ENCODE measurements at places on chromosomes 13 and 19.

- H3K4me1 ChIP-seq, result peaks cover 62% of the 10 kb centered on the region
- no peak for DNase-seq
- peaks cover 19% of the 10 kb centered on the region for H3K36me3 ChIP-seq
- no peaks in the 10 kb centered on the region for H3K27me3 ChIP-seq
Observed at GRCh38 chr19:18842166-18842565, 10.4 kb downstream of the UPF1 start.

GRCh38 chr19:11942843-11943108 is 17.9 kb downstream of the ZNF700 start:
- no peak for DNase-seq
- H3K4me3 ChIP-seq, result no peak overlapping the region
- no peaks in the 10 kb centered on the region for H3K27me3 ChIP-seq
- H3K36me3 ChIP-seq, result peaks cover 90% of the 10 kb centered on the region
- no peak overlapping the region for H3K27ac ChIP-seq

DNA sequence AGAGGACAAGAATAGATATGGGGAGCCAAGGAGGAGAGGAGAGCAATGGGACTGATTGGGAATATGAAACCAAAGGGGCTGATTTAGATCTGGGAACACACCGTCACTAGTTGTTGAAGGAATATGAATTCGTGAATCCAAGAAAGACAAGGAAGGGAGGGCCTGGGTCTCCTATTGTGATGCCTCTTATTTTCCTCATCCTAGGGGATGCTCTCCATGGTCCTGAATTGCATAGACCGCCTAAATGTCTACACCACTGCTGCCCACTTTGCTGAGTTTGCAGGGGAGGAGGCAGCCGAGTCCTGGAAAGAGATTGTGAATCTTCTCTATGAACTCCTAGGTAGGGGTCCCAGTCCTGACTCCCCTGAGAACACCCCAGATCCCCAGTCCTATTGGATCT is 21.5 kb downstream of the RYR1 start:
- H3K4me1 ChIP-seq, result no peaks in the 10 kb centered on the region
- no peak overlapping the region for H3K27ac ChIP-seq
- H3K27me3 ChIP-seq, result peaks cover 3% of the 10 kb centered on the region
- no peaks in the 10 kb centered on the region for H3K36me3 ChIP-seq

- H3K4me1 ChIP-seq, result peaks cover 36% of the 10 kb centered on the region
- no peak for DNase-seq
- H3K36me3 ChIP-seq, result peaks cover 28% of the 10 kb centered on the region
- H3K27me3 ChIP-seq, result no peaks in the 10 kb centered on the region
- H3K27ac ChIP-seq, result peak overlapping the region; percentile 93
Observed at GRCh38 chr19:34171539-34171876, 796 bp upstream of the LSM14A start.

DNA sequence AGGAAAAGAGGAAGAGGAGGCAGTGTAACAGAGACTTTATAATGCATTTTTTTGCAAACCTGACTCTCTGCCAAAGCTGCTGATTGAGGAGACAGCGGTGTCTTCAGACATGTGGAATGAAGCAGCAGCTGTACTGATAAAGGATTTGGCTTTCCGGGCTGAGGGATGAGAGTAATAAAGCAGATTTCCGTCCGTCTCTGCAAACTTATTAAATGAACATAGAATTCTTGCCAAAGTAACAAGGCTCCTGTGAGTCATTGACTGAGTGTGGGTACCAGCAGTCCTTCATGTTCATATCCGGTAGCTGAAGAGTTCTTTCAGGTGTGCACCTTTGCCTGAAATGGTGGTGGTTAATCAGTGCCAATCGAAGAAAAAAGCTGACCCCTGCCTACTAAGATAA is 112.6 kb downstream of the LIG4 start:
- no peak overlapping the region for H3K4me3 ChIP-seq
- no peak overlapping the region for H3K27ac ChIP-seq
- peaks cover 2% of the 10 kb centered on the region for H3K27me3 ChIP-seq
- no peak for DNase-seq
- no peaks in the 10 kb centered on the region for H3K4me1 ChIP-seq

- no peak for DNase-seq
- H3K36me3 ChIP-seq, result peaks cover 46% of the 10 kb centered on the region
- no peaks in the 10 kb centered on the region for H3K27me3 ChIP-seq
- peaks cover 50% of the 10 kb centered on the region for H3K4me1 ChIP-seq
- peak overlapping the region; percentile 37 for H3K27ac ChIP-seq
- H3K4me3 ChIP-seq, result no peak overlapping the region
Observed at GRCh38 chr13:50070186-50070585, 54.9 kb downstream of the KCNRG start.

DNA sequence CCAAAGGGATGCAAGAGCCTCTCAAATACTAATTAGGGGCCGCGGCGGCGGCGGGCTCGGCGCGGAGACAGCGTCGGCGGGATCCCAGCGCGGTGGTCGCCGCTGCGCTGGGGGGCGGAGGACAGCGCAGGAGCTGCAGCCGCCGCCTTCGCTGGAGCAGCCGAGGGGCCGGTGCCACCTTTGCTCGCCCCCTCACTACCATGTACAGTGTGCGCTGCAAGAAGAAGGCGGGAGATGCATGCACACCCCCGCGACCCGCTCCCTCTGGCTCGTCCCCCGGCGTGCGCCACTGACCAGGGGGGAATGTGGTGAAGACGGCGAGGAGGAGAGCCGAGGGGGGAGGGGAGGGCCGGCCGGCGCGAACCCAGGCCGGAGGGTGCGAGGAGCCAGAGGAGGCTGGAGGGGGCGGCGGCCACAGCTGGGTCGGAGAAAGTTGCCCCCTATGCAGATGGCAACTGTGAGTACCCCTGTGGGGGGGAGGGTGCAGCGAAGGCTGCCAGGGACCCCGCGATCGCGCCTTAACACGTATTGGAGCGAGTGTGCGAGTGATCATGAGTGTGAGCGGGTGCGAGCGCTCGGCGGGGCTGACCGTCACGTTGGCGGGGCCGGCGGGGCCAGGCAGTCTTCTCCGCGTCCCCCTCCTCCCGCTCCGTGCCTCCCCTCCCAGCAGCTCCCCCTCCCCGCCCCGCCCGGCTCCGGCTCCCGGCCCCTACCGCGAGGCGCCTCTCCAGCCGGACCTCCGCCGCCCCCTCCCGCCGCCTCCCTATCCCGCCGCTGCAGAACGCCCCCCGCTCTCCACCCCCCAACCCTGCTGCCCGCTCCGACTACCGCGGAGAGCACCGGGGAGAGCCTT is 808 bp downstream of the SLITRK5 start:
- peaks cover 58% of the 10 kb centered on the region for H3K27me3 ChIP-seq
- DNase-seq, result no peak
- H3K27ac ChIP-seq, result no peak overlapping the region
- H3K4me1 ChIP-seq, result peaks cover 22% of the 10 kb centered on the region

DNA sequence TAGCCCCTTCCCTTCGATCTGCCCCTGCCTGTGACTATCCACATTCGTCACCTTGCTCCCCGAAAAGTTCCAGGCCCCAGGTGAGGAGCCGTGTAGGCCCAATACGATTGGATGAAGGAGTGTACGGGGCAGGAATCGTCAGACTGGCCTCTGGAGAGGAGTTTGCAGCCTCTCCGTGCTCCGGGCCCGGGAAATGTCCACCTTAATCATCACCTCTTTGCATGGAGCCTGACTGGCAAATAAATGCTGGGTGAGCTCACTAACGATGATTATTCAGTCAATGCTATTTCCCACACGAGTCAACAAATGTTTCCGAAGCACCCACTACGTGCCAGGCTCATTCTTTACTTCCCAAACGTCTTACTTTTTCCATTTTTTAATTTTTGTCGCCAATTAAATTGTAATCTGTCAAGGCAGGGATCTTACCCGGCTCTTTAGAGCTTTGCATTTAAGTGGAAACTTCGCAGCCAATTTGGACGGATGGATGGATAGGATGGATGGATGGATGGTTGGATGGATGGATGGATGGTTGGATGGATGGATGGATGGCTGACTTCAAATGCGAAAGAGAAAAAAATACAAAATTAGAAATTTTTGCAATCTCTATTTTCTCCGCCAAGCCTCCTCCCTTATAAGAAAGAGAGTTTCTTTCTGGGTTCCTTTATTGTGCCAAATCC is 45.8 kb downstream of the TGDS start:
- peaks cover 5% of the 10 kb centered on the region for H3K36me3 ChIP-seq
- peaks cover 18% of the 10 kb centered on the region for H3K27me3 ChIP-seq
- peak overlapping the region; percentile 83 for H3K4me3 ChIP-seq
- H3K27ac ChIP-seq, result peak overlapping the region; percentile 96

- peaks cover 16% of the 10 kb centered on the region for H3K27me3 ChIP-seq
- H3K36me3 ChIP-seq, result peaks cover 2% of the 10 kb centered on the region
- H3K4me3 ChIP-seq, result no peak overlapping the region
- no peak overlapping the region for H3K27ac ChIP-seq
- H3K4me1 ChIP-seq, result peaks cover 12% of the 10 kb centered on the region
Observed at GRCh38 chr13:30403456-30403855, 18.8 kb upstream of the UBE2L5 start.

GRCh38 chr13:91115776-91116175 is 231.7 kb upstream of the MIR17HG start:
- DNase-seq, result no peak
- H3K27me3 ChIP-seq, result no peaks in the 10 kb centered on the region
- no peaks in the 10 kb centered on the region for H3K36me3 ChIP-seq
- H3K4me1 ChIP-seq, result no peaks in the 10 kb centered on the region

- DNase-seq, result no peak
- H3K4me1 ChIP-seq, result peaks cover 41% of the 10 kb centered on the region
- no peak overlapping the region for H3K27ac ChIP-seq
- peaks cover 20% of the 10 kb centered on the region for H3K36me3 ChIP-seq
- no peak overlapping the region for H3K4me3 ChIP-seq
Observed at GRCh38 chr13:109783815-109784589, 2.4 kb downstream of the IRS2 start.

DNA sequence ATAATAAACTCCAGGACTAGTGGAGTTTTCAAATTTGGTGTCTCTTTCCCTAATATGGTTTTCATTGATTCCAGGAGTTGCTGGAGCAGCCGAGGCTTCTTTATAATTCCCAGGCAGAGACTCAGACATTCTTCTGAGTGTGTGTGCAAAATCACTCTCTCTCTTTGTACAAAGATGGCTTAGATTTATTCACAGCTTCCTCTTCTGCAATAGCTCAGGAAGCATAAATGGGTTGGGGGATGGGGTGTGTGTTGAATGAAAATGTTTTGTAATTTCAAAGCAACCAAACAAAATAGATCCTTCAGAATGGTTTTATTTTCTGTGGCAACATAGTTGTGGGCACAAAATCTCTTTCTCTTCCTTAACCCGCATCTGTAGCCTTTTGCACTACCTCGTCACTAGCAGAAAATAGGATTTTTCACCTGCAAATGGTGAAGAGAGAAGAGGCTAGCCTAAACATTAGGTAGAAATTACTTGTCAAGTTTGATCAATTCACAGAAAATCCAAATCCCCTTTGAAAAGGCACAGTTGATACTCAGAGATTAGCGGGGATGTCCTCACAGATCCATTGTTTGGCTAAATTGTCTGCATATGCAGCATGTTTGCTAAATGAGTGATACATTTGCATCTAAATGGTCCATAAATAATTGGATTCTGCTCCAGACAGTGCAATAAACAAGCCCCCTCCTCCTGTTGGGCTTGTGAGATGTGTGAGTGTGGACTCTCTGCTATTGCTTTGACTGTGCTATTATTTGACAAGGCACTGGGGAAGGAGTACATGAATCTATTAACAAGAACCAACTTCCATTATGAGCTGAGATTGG is 66.7 kb downstream of the CBY2 start:
- no peak overlapping the region for H3K27ac ChIP-seq
- H3K27me3 ChIP-seq, result peaks cover 4% of the 10 kb centered on the region
- H3K4me1 ChIP-seq, result peaks cover 2% of the 10 kb centered on the region
- no peaks in the 10 kb centered on the region for H3K36me3 ChIP-seq
- H3K4me3 ChIP-seq, result no peak overlapping the region

- peaks cover 8% of the 10 kb centered on the region for H3K27me3 ChIP-seq
- no peaks in the 10 kb centered on the region for H3K36me3 ChIP-seq
- no peaks in the 10 kb centered on the region for H3K4me1 ChIP-seq
- H3K4me3 ChIP-seq, result no peak overlapping the region
Observed at GRCh38 chr13:77533875-77534788, 1.4 kb upstream of the SCEL start.

All from activated naive CD4-positive, alpha-beta T cell treated with anti-CD3 and anti-CD28 coated beads, Interleukin-2, amount 10 ng/mL, durations not matched to agents 7 days and 5 days (primary cell).